ENCODE measurements at places on chromosomes 7 and 10.

- DNase-seq, result peak; percentile 39
These were observed 89.7 kb upstream of the STEAP1B start for GRCh38 chr7:22589641-22590201.

- no peak for DNase-seq
These were observed 1.9 kb downstream of the UBE2H start for GRCh38 chr7:129950933-129951225.

GRCh38 chr7:106143711-106144337, 31.7 kb upstream of the SYPL1 start:
- DNase-seq, result no peak

- DNase-seq, result peak; percentile 21
These were observed 235.7 kb downstream of the AGMO start for GRCh38 chr7:15326044-15326644.

DNA sequence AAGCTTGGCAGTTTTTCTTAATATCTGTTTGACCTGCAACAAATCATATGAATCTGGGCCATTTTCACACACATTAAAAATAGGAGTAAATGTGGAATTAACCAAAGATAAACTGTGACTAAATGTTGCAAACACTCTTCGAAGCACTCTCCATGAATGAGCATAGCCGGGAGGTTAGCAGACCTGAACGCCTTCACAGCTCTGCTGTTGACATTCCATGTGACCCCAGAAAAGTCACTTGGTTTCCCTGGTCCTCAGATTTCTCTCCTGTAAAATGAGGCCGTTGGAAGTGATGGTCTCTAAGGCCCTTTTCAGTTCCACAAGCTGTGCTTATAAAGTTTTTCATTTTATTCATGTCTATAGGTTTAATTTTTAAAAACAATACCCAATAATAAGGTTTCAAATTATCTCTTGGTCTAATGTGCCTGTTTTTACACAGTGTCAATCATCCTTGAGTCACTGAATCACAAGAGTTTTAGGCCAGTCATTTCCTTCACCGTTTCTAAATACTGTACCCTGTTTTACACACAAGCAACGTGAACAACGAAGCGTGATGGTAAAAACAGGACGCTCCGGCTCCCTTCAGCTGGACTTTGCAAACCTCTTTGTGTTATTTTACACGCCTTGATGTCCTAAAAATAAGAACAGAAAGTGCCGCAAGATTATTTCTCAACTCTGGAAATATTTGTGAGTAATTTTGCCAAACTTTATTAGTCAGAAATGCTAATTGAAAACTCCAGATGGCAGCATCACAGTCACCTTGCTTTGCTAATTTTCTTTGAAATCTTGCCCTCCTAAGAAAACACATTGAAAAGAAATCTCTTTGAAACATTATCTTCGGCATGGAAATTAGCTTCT, 38.6 kb upstream of the MET start:
- no peak for DNase-seq

- no peak for DNase-seq
These were observed 8.6 kb downstream of the KIFBP start for GRCh38 chr10:68997211-68997610.

- no peak for DNase-seq
These were observed 76.2 kb downstream of the PLCE1 start for GRCh38 chr10:94069884-94070283.

- DNase-seq, result peak; percentile 13
These were observed 108.5 kb upstream of the TMEM168 start for GRCh38 chr7:112898432-112899290.

GRCh38 chr10:93334901-93335327, 147.2 kb downstream of the MYOF start:
- no peak for DNase-seq

DNA sequence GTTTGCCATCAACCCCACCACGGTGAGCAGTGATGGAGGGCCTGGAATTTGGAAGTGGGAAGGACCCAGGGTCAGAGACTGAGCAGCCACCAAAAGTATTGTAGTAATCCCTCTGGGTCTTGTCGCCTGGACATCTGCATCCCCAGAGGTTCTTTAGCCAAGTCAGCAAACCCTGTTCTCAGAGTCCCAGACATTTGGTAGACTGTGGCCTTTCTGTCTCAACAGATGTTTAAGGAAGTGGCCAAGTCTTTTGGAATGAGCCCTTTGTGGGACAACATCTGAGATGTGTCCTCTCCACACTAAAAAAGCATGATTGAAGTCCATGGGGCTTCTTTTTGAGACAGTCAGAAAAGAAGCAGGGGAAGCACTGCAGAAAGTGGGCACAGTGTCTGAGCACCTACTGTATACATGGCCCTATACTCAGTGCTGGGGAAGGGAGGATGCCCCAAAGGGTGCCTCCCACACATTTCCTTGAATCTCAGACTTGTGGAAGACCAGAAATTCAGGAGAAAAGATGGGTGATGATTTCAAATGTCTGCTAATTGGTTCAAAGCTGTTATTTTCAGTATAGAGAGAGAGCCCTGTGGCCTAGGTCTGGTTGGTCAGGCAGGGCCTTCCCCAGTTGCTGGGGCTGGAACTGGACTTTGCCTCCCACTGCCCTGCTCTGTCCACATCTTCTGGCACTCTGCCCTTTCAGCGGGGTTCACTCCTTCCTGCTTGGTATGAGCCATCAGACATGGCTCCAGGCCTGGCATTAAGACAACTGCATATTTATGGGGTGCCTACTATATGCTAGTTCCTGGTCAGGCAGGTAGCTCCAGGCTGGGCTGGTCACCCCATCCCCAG, 26.5 kb upstream of the VSIR start:
- DNase-seq, result no peak

DNA sequence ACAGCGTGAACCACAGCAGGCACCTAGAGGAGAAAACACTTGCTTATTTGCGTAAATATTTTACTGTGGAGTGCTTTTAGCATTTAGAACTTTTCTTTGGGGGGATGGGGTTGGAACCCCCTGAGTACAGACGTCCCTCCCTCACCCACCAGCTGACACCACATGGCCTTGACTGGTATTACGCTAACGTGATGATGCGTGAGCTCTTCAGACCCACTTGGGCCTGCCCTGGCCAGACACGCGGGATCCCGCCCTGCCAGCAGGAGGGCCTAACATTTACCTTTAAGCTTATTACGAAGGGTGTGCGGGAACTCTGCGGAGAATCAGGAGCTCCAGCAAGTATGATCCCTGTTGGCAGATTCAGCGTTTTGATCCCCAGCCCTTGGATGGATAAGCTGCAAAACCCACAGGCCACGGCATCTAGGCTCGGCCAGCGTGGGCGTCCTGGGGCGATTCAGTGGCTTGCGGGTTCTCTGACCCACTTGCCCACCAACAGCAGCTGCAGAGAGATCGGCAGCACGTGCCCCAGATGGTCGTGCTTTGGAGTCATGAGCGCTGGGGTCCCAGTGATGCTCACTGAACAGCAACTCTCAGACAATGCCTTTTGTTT, 545.5 kb upstream of the FOXK1 start:
- no peak for DNase-seq

- no peak for DNase-seq
These were observed 59.5 kb upstream of the SRPK2 start for GRCh38 chr7:105448181-105448580.

Measured in putamen (tissue), 1 donor.